ENCODE measurements at places on chromosomes 3 and 15.

DNA sequence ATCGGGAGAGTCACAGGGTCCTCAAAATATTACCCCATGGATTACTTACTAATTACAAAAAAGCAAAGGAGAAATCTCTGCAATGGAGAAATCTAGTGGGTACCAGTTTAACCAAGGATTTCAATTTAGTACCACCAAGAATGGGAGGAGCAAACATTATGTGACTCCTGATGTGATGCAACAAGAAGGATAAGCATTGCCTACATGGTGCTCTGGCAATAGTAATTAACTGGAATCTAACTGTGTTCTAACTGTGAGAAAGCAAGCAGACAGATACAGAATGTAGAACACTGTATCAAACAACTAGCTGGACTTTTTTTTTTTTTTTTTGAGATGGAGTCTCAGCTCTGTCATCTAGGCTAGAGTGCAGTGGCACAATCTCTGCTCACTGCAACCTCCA is 159.2 kb downstream of the TNIK start:
- no peak for DNase-seq

- DNase-seq = no peak
These were observed 23.4 kb upstream of the ZFAND6 start for GRCh38 chr15:80036071-80036470.

DNA sequence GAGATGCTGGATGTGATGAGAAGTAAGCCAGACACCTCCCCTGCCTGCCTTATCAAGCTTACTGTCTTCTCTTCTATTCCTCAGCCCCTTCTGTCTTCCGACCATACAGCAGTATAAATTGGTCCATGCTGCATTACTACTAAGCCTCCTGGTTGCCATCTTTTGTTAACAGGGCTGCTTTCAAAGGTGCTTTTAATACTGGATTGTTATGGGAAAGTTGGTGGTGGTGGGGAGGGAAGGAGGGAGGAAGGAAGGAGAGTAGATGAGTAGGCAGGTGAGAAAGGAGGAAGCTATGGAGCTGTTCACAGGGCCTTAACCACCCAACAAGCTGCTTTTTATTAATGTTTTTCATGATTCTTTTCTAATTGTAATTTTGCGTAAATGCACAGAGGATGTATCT is 114.9 kb downstream of the SLC25A26 start:
- DNase-seq = no peak

GRCh38 chr3:9266716-9267115 is 17.3 kb upstream of the SRGAP3 start:
- no peak for DNase-seq

DNA sequence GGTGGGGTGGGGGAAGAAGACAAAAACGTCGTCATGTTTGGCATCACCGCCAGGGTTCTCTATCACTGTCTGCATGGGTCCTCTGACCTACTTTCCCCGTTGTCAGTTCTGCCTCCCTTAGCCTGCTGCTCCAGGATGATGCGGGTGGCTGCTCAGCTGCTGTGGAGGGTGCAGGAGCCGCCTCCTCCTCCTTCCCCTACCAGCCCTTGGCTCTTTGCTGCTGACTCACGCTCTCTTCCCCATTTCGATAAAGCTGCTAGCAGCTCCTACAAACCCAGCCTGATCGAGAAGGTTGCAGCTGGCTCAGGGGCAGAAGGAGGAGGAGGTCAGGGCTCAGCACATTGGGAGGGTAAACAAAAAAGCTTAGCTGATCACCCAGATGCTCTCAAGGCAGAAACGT is 49.5 kb upstream of the SEC13 start:
- DNase-seq = no peak

DNA sequence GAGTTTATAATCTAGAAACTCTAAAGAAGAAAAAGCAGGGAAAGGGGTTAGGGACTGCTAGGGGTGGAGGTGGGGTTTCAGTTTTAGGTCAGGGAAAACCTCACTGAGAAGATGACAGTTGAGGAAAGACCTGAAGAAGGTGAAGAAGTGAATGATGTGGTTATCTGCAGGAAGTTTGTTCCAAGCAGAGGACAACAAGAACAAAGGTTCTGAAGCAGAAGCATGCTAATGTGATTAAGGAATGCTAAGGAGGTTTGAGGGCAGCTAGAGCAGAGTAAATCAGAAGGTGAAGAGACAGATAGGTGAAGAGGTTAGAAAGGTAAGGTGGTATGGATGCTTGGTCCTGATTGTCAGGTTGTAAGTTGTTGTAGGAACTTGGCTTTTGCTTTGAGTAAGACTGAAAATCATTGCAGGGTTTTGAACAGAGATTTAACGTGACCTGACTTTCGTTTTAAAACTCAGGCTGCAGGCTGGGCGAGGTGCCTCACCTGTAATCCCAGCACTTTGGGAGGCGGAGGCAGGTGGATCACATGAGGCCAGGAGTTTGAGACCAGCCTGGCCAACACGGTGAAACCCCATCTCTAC is 8.6 kb downstream of the OXSR1 start:
- DNase-seq = no peak

- DNase-seq = no peak
These were observed 13.6 kb upstream of the CASR start for GRCh38 chr3:122169911-122170310.

DNA sequence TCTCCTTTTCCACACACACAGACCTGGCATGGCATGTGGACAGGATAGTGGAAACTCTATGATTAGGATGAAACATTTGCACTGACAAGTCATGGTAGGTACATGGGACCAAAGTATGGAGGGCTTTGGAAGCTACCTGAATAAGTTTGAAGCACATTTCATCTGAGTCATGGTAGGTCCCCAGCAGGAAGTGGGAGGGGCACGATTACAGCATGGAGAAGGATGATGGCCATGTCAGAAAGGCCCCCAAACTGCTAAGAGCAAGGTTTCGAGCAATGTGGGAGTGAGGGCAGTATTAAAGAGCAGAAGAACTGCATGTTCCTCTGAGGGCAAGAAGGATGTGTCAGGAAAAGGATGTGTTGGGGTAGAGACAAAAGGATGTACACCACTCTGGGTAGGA is 51.5 kb upstream of the CSTA start:
- no peak for DNase-seq

DNA sequence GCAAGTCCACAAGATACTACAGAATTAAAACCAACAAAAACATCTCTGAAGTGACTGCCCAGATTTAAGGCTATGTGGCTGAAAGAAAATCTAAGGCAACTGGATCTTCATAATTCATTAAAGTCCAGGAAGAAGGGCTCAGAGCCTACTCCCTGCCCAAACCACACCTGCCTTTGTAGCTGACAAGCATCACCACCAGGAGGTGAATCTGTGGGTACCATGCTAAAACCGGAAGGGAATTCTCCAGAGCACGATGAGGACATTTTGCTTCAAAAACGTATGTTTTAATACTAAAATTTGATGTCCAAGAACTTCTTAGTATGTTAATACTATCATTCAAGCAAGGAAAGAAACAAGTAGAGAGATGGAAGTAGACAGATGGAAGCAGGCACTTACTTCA is 495.9 kb upstream of the NECTIN3 start:
- no peak for DNase-seq

- DNase-seq = no peak
These were observed 7.9 kb downstream of the ATP2B2 start for GRCh38 chr3:10497439-10497838.

DNA sequence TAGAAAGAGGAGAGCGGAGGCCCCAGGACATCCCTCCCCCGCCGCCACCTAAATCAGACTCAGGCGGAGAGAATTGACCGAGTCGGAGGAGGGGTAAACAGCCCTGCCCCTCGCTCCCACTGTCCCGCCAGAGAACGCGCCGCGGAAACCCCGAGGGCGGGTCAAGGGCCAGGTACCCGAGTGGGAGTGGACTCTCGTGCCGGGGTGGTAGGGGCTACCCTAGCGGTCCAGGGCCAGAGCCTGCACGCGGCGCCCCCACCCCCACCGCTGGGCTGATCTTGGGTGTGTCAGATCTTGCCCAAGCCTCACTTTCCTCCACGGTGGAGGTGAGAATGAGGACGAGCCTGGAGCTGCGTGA is 19.0 kb downstream of the SPATA12 start:
- no peak for DNase-seq

DNA sequence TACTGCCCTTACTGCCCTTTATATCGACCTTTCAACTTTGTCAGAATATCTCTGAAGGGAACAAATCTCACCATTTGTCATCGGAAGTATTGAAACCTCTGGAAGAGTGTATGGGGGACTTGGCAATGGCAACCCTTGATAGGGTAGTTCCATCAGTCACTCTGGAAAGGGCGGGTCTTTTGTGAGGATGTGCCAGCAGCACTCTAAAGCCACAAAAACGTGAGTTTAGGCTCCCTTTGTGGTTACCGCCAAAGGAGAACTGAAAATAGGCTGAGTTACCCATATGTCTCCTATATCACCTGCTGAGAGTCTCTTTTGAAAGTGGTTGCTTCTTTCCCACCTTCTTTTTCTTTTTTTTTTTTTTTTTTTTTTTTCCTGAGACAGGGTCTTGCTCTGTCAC is 296.8 kb upstream of the CHRM5 start:
- DNase-seq = no peak

GRCh38 chr15:63436341-63436740 is 54.7 kb upstream of the CA12 start:
- DNase-seq = no peak

DNA sequence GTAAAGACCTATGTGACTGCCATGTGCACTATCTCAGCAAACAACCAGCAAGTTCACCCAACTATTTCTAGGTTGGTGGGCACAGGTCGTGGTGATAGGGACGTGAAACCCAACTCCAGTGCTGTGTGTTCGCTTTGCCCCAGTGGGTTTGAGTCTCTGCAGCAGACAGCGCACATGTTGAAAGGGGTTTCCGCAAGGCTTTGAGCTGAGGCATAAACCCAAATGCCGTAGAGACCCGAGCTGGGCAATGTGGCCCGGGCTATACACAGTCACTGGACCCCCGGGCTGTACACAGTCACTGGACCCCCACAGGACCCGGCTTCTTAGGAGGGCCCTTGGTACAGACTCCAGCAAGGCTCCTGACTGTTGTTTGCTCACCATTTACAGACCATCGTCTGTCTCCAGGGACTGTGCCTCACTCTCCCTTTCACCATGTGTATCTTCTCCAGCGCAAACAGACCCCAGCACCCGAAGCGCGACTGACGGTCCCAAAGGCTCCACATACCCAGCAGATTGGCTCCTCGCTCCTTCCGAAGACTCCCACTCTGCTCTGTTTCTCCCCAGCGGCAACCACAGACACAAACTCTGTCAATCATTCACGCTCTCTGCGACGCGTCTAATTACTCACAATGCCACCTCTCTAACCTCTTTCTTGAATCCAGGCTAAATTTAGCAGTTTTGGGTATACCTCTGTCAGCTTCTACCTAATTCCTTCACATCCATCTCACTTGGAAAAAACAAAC is 31.2 kb downstream of the PCSK6 start:
- no peak for DNase-seq
